Activated CD4-positive, alpha-beta memory T cell treated with anti-CD3 and anti-CD28 coated beads for 36 hours (primary cell): ENCODE measurements at places on chromosomes 11 and 22. TPM values are rescaled to one million over a fixed set of nuclear protein-coding genes. Genes with fewer than 3 reads are reported as not detected.

ACCS gene
- total RNA-seq, result 17.5 TPM

OR2AG2 gene
- total RNA-seq, result not detected

CD81 gene
- 177 TPM for total RNA-seq

APOL2 gene
- total RNA-seq, result 76.4 TPM

PAMR1 gene
- not detected for total RNA-seq

SF1 gene
- total RNA-seq, result 323 TPM

ST14 gene
- total RNA-seq, result not detected

TMPRSS6 gene
- total RNA-seq, result 42.1 TPM

IL17REL gene
- 0.73 TPM for total RNA-seq

MRGPRE gene
- not detected for total RNA-seq

ARFIP2 gene
- total RNA-seq, result 35.1 TPM

PGA3 gene
- not detected for total RNA-seq

GRIK4 gene
- total RNA-seq, result not detected

TRPM5 gene
- total RNA-seq, result not detected

P2RY2 gene
- total RNA-seq, result not detected

ZNF70 gene
- 1.2 TPM for total RNA-seq

CXCR5 gene
- 28.0 TPM for total RNA-seq

SCUBE1 gene
- not detected for total RNA-seq

PRR33 gene
- 0.07 TPM for total RNA-seq

EIF3F gene
- 319 TPM for total RNA-seq

GRCh38 chr22:19579115-19579811 is 55.1 kb upstream of the CLDN5 start:
- DNase-seq, result no peak

- peak; percentile 89 for DNase-seq
Observed at GRCh38 chr11:64245797-64246620, 734 bp downstream of the PPP1R14B start.

GRCh38 chr11:1879941-1880720 is 11.6 kb downstream of the PRR33 start:
- DNase-seq, result no peak

GRCh38 chr22:41931701-41932269 is 5.2 kb upstream of the TNFRSF13C start:
- no peak for DNase-seq

DNA sequence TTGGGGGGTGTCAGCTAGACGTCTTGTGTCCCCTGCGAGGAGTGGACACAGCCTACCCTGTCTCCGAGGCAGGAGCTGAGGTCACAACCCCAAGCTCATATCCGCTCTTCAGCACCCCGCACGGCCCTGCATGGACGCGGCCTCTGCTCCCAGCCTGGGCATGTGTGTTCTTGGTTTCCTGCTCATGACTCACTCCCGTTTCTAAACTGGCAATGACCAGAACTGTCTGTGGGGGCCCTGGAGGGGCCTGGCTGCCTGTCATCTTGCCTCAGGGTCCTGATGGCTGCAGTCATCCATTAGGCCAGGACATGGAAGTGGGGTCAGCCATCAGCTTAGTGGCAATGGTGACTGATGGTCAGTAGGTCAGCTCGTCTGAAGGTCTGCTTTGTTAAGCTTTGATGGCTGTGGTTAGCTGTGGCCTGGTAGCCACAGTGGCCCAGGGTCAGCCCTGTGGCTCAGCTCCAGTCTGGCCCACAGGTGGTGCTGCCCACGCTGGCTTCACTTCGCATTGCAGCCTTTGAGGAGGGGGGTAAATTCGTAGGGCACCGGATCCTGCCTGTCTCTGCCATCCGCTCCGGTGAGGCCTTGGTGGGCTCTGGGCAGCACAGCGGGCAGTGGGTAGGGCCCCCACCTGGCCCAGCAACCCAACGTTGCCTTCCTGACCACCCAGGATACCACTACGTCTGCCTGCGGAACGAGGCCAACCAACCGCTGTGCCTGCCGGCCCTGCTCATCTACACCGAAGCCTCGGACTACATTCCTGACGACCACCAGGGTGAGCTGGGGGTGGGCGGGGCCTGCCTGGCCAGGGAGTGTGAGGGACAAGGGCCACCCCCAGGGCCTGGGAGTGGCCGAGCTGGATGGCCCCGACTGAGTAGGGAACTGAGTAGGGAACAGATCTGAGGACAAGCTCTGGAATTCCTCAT is 12.0 kb downstream of the PLCB3 start:
- no peak for DNase-seq

GRCh38 chr22:49685116-49685515 is 142.6 kb downstream of the BRD1 start:
- no peak for DNase-seq

GRCh38 chr22:28973352-28973751 is 88.3 kb downstream of the C22orf31 start:
- DNase-seq, result no peak

GRCh38 chr22:36383110-36383581 is 4.6 kb downstream of the MYH9 start:
- DNase-seq, result peak; percentile 86

DNA sequence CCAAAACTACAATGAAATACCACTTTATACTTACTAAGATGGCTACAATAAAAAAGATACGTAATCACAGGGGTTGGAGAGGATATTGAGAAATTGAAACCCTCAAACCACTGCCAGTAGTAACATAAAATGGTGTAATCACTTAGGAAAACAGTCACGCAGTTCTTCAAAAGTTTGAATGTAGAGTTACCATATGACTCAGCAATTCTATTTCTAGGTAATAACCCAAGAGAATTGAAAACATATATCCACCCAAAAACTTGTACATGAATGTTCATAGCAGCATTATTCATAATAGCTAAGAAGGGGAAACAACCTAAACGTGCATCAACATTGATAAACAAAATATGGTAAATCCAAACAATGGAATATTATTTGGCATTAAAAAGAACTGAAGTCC is 24.4 kb upstream of the PSMA1 start:
- DNase-seq, result no peak

DNA sequence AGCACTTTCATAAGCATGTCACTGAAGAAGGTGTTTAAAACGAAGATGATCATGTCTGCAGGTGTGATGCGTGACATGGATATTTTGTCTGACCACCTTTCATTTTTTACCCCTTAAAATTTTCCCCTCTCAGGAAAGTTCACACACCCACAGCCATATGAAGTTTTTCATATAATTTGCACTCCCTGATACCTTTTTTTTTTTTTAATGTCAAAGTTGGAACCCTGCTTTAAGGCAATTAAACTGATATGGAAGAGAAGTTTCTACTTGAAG is 104.6 kb downstream of the ATXN10 start:
- no peak for DNase-seq

DNA sequence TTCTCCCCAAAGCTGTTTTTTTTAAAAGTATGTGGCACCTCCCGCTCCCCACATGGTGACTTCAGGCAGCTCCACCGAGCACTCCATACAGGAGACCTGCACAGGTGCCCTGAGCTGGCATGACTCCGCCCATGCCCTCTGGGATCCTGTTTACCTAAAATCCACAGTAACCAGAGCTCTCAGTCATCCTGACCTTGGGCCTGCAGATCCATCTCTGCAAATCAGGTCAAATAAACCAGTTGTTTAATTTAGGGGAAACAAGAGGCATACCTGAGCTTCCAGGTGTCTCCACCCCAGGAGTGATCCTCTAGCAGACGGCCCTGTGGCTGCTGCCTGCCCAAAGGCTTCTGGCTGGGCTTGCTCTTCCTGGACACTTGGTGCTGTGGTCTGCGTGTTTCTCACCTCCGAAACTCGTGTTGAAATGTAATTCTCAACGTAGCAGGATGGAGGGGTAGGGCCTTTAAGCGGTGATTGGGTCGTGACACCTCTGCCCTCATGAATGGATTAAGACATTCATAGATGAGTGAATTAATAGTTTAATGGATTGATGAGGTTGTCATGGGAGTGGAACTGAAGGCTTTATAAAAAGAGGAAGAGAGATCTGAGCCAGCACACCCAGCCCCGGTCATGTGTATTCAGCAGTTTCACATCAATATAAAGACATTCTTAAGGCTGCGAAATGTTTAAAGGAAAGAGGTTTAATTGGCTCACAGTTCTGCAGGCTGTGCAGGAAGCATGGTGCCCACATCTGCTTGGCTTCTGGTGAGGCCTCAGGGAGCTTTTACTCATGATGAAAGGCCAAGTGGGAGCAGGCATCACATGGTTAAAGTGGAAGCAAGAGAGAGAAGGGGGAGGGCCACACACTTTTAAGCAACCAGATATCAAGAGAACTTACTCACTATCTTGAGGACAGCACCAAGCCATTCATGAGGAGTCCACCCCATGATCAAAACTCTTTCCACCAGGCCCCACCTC is 34.1 kb downstream of the LINC01488 start:
- no peak for DNase-seq

GRCh38 chr11:57527056-57527631 is 3.4 kb downstream of the TIMM10 start:
- DNase-seq, result peak; percentile 82

- DNase-seq, result no peak
Observed at GRCh38 chr11:14422052-14422813, 63.2 kb upstream of the RRAS2 start.

DNA sequence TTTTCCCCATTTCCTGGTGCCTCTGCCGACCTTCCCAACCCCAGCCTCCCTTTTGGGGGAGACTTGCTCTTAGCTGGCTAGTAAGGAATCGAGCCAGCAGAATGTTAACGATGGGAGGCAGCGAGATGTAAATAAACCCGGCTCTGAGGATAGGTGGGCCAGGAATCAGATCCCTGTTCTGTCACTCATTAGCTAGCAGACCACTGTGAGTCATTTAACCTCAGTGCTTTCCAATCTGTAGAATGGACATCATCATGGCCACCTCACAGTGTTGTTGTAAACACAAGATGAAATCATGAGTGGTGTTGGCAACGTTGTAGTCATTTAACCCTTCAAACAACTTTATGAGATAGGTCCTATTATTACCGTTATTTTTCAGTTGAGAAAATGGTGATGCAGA is 208.6 kb downstream of the KIRREL3 start:
- no peak for DNase-seq

GRCh38 chr22:47388331-47388730 is 625.9 kb downstream of the TBC1D22A start:
- DNase-seq, result no peak

GRCh38 chr22:38757464-38757757 is 1.6 kb upstream of the SUN2 start:
- DNase-seq, result no peak

DNA sequence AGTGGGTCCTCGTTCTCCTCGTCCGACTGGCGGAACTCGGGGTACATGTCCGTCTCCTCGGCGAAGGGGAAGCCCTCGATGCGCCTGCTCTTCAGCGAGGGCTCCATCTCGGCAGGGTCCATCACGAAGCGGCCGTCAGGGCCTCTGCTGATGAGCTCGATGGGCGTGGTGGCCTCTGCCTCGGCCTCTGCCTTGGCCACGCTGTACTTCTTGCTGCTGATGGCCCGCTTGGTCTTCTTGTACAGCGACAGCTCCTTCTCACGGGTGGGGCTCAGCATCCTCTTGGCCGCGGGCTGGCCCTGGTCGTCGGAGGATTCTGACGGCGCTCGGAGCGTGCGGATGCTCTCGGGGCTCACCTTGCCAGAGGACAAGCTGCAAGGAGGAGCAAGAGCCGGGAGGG is 35.7 kb downstream of the IGSF9B start:
- DNase-seq, result no peak

DNA sequence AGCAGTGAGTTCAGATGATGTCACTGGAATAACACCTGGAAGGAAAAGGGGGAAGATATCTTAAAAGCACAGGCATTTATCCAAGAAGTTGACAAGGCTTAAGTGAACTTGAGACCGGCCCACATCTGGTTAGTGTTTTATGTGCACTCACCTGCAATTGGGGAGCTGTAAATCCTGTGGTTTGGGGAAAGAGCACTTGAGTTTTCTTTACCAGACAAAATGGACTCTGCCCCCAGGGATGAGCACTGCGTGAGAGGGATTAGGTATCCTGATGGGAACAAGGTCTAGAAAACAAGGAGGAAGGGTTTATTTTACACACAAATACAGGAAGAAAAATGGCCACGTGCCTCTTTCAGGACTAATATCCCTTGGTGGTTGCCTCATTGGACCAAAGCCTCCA is 15.2 kb downstream of the E2F8 start:
- no peak for DNase-seq

GRCh38 chr11:122393209-122393860 is 262.2 kb upstream of the UBASH3B start:
- DNase-seq, result no peak

DNA sequence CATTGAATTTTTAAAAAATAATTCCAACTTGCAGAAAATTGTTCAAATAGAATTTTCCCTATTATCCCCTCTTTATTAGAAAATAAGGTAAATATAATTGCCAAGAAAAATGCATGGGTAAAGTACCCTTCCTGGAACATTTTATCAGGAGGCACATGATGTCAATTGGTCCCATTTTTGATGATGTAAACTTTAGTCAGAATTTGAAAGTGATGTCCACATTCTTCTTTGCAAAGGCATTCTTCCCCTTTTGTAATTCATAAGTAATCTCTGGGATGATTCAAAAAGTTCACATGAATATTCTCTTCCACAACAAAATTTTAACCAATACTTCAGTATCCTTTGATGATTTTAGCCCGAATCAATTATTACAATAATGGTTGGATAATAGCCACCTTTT is 86.9 kb upstream of the ANO3 start:
- DNase-seq, result no peak

DNA sequence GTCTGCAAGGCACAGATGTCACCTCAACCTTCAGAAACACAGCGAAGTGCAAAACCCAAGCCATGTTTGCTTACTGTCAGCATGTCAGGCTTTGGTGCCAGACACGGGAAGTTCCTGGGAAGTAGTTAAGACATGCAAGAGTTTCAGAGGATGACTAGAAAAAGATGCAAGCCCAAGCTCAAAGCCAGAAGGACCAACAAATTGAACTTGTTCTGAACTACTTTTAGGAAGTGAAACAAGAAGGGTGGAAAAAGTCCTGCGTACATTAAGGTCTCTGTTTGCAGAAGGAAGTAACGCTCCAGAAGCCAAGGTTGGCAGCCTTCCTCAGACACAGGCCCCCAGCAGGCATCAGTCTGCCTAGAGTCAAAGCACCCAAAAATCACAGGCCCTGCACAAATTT is 2.6 kb downstream of the AP1B1 start:
- no peak for DNase-seq

- peak; percentile 54 for DNase-seq
Observed at GRCh38 chr22:21726650-21727049, 8.9 kb downstream of the YPEL1 start.

GRCh38 chr11:130611791-130612251 is 163.4 kb downstream of the ADAMTS15 start:
- no peak for DNase-seq

GRCh38 chr22:43277987-43278601 is 65.1 kb downstream of the SCUBE1 start:
- no peak for DNase-seq

GRCh38 chr11:1772270-1773130 is 8.8 kb upstream of the CTSD start:
- peak; percentile 80 for DNase-seq

- peak; percentile 61 for DNase-seq
Observed at GRCh38 chr11:88179141-88179540, 3.9 kb upstream of the RAB38 start.

- peak; percentile 78 for DNase-seq
Observed at GRCh38 chr22:27918341-27919221, 475 bp downstream of the PITPNB start.
